ENCODE measurements at places on chromosomes 11 and 22. TPM values are rescaled to one million over a fixed set of nuclear protein-coding genes. Genes with fewer than 3 reads are reported as not detected.

Gene FOSL1
- total RNA-seq = 7.4 TPM

Gene MAP6
- total RNA-seq = 0.17 TPM

- no peaks in the 10 kb centered on the region for H3K4me1 ChIP-seq
- H3K27ac ChIP-seq = no peak overlapping the region
- no peaks in the 10 kb centered on the region for H3K27me3 ChIP-seq
- no peak for DNase-seq
- peaks cover 11% of the 10 kb centered on the region for H3K36me3 ChIP-seq
Measured at GRCh38 chr11:462107-462890, 12.2 kb downstream of the PTDSS2 start.

Gene PNPLA3
- 3.6 TPM for total RNA-seq

Gene NKAPD1
- 25.8 TPM for total RNA-seq

Gene SYVN1
- 15.5 TPM for total RNA-seq

GRCh38 chr22:25668437-25668836, 73.6 kb upstream of the MYO18B start:
- no peak overlapping the region for H3K4me3 ChIP-seq
- no peaks in the 10 kb centered on the region for H3K36me3 ChIP-seq
- peak; percentile 70 for DNase-seq
- H3K4me1 ChIP-seq = no peaks in the 10 kb centered on the region
- no peak overlapping the region for H3K27ac ChIP-seq
- H3K27me3 ChIP-seq = no peaks in the 10 kb centered on the region

Gene TMEM132A
- 20.8 TPM for total RNA-seq

- no peaks in the 10 kb centered on the region for H3K36me3 ChIP-seq
- H3K4me1 ChIP-seq = peaks cover 25% of the 10 kb centered on the region
- DNase-seq = peak; percentile 30
- H3K27ac ChIP-seq = peak overlapping the region; percentile 72
- H3K4me3 ChIP-seq = peak overlapping the region; percentile 17
Measured at GRCh38 chr22:28903729-28904128, 20.4 kb downstream of the ZNRF3 start.

DNA sequence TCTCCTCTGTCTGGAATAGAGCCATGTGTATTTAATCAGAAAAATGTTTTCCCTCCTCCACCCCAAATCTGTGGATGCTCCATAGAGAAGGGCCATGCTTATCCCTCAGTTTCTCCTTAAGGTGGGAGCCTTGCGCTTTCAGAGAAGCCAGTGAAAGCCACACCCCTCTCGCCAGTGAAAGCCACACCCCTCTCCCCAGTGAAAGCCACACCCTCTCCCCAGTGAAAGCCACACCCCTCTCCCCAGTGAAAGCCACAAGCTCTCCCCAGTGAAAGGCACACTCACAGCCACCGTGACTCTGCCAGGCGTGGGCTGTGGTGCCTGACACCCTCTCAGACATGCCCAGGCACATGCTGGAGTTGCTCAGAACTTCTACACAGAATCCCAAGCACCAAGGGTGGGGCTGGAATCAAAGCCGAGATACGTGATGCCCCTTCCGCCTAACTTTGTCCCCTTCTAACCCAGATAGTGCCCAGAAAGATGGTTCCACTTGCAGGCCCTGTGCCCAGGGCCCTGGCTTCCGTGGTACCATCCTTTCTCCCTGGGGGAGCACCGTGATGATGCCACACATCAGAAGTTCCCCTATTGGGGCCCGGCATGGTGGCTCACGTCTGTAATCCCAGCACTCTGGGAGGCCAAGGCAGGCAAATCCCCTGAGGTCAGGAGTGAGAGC, 16.5 kb upstream of the PRR5 start:
- no peaks in the 10 kb centered on the region for H3K27me3 ChIP-seq
- peak; percentile 60 for DNase-seq
- H3K4me1 ChIP-seq = peaks cover 9% of the 10 kb centered on the region

DNA sequence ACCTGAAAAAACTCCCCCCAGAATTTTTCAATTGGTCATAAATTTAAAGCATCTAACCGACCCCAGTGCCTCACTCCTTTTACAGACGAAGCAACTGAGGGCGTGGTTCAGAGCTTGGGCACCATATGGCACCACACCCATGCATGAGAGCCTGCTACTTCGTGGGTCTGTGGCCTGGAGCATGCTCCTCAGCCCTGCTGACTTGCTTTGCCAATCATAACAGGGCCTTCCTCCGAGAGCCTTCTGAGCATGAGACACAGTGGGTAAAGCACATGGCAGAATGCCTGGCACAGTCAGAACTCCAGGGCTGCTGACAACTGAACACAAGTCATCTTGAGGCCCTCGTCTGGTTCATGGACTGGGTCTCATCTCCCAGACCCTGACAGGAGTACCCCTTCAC, 33.3 kb downstream of the HIRA start:
- no peaks in the 10 kb centered on the region for H3K4me1 ChIP-seq
- H3K27ac ChIP-seq = no peak overlapping the region
- DNase-seq = no peak
- H3K4me3 ChIP-seq = no peak overlapping the region
- H3K27me3 ChIP-seq = no peaks in the 10 kb centered on the region

DNA sequence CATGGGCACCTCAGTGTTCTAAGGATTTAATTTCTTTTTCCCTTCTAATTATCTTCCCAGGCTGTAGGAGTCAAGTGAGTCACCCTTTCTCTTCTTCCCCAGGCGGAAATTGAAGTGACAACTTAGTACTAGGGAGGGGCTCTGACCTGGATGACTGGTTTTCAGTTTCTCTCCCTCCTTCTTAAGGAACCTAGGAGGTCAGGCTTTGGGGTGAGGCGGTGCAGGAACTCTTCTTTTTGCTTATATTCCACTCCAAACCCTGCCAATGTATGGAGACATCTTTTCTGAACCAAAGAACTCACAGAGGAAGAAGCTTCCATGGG, 12.6 kb downstream of the ZDHHC5 start:
- peak; percentile 39 for DNase-seq
- no peaks in the 10 kb centered on the region for H3K27me3 ChIP-seq
- no peak overlapping the region for H3K4me3 ChIP-seq
- peaks cover 2% of the 10 kb centered on the region for H3K4me1 ChIP-seq

GRCh38 chr11:10694486-10695239, 1.1 kb upstream of the IRAG1 start:
- peaks cover 26% of the 10 kb centered on the region for H3K4me1 ChIP-seq
- DNase-seq = peak; percentile 70
- no peaks in the 10 kb centered on the region for H3K27me3 ChIP-seq
- H3K4me3 ChIP-seq = no peak overlapping the region
- H3K36me3 ChIP-seq = no peaks in the 10 kb centered on the region
- H3K27ac ChIP-seq = peak overlapping the region; percentile 87
